ENCODE measurements at places on chromosomes 5 and 9.

DNA sequence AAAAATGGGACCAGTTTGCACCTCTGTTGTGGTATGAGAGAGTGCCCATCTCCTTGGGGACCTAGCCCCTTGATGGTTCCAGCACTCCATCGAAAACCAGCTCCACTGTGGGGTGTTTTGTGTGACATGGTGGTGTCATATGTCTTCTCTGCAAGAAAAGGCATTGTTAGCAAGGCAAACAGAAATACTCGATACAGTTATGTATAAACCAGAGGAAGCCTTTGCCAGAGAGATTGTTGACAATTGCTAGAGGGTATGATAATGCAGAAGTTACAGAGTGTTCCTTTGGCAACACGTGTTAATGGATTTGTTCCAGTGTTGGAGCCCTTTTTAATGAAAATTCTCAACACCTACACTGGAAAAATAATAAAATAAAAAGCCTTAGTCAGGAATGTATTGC is 270.4 kb upstream of the DMRT1 start:
- DNase-seq: no peak

GRCh38 chr5:33494466-33494865 is 53.7 kb downstream of the TARS1 start:
- DNase-seq: no peak

GRCh38 chr5:126976520-126977172 is 53.7 kb downstream of the MARCHF3 start:
- no peak for DNase-seq

DNA sequence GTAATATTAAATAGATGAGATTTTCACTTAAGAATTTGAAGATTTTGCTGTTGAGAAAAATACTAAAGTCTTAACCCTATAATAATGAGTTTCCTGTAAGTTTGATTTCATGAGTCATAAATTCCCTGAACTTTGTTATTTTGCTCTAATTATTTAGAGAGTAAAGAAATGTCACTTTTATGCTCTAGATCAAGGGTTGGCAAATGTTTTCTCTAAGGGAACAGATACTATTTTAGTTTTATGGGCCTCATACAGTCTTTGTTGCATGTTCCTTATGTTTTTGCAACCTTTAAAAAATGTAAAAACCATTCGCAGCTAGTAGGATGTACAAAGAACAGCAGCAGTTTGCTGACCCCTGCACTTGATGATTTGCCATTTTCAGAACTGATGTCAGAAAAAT is 480 bp upstream of the TXNDC8 start:
- DNase-seq: no peak

DNA sequence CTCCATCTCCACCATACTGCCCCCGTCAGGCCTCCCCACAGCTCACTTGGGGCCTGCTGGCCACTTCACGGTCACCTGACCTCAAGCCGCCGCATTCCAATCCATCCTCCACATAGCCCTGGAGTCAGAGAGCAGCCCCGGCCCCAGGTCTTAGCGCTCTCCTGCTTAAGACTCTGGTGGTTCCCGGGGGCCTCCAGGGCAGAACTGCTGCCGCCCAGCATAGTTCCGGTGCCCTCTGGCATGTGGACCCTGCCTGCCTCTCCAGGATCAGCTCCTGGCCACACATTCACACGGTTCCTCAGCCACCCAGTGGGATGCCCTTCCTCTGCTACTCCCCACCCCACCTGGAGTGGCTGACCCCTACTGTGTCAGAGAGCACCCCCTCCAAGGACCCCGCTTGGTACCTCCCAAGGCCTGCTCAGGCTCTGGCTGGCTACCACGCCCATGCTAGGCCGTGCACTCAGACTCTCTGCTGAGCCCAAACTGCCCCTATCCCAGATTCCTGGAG is 8.7 kb downstream of the PHYKPL start:
- no peak for DNase-seq

All from stimulated activated CD8-positive, alpha-beta memory T cell treated with anti-CD3 and anti-CD28 coated beads, Interleukin-12 subunit alpha, Interleukin-12 subunit beta, amount 100 ng/mL, for 4 hours (primary cell).